ENCODE measurements at places on chromosomes 6 and 20.

GRCh38 chr6:77548190-77548589 lies 84.9 kb upstream of the HTR1B start:
- no peak for DNase-seq

GRCh38 chr6:35611240-35611639 lies 77.5 kb downstream of the FKBP5 start:
- DNase-seq, result no peak

- no peak for DNase-seq
Observed at GRCh38 chr6:129672881-129673631, 36.9 kb downstream of the ARHGAP18 start.

DNA sequence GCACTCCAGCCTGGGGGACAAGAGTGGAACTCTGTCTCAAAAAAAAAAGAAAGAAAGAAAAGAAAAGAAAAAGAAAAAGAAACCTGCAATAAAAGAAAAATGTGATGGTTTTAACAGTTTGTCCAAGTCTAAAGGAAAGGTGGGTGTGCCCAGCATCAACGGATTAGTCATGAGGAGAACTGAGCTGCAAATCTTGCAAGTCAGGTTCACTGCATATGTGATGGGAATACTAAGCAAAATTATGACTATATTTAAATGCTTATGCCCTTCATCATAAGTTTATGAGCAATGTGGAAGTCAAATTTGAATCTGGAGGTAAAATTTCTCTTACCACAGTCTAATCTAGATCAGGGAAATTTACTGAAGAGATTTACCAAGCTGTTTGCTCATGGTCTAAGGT lies 13.1 kb upstream of the CDK19 start:
- DNase-seq, result no peak

DNA sequence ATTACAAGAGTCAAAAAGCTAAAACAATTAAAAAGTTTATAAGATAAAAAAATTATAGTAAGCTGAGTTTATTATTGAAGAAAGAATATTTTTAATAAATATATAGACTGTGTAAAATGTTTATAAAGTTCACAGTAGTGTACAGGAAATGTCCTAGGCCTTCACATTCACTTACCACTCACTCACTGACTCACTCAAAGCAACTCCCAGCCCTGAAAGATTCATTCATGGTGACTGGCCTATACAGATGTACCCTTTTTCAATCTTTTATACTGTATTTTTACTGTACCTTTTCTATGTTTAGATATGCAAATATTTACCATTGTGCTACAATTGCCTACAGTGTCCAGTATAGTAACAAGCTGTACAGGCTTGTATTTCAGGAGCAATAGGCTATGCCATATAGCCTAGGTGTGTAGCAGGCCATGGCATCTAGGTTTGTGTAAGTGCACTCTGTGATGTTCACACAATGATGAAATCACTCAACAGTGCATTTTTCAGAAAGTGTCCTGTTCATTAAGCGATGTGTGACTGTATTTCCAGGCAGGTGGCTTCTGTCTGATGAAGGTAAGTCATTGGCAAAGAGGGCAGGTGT lies 130.2 kb downstream of the BTBD3 start:
- DNase-seq, result no peak

DNA sequence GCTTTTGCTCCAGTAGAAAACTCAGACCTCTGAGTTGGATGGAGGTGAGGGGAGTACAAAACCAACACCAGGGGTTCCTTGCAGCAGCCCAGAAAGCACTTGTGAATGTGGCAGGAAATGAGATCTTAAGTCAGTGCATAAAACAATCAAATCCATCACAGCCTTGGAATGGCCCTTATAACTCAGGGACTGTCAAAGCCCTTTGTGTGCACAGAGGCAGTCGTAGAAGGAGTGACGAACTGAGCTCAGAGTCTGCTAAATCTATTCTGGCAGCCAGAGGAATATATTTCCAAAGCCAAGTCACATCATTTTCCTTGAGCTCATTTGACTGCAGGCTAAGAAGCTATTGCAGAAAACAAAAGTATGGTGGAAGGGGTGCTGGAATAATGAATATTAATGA lies 676.6 kb downstream of the DHX35 start:
- DNase-seq, result no peak

DNA sequence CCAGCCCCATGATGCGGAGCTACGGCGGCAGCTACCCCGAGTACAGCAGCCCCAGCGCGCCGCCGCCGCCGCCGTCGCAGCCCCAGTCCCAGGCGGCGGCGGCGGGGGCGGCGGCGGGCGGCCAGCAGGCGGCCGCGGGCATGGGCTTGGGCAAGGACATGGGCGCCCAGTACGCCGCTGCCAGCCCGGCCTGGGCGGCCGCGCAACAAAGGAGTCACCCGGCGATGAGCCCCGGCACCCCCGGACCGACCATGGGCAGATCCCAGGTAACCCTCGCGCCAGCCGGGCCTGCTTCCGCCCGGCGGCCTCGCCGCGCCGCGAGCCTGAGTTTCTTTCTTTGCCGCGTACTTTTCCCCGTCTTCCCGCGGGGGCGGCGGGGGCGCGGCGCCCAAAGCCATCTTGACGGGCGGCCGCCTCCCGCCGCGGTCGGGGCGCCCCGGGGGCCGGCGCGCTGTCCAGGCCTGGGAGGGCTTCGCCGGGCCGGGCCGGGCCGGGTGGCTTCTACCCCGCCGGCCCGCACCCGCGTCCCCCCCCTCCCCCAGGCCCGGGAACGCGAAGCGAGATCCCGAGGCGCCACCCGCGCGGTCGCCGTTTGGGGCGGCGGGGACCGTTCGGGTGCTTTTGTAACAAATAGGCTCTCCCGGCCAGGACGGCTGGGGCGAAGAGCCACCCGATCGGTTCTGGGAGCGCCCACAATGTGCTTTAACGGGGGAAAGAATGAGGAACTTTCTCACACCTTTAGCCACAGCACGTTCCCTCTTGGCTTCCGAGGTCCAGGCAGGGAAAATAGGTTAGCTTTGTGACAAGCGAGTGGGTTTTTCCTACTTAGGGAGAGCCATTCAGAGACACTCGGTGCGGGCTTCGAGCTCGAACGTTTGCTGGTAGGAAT lies 2.3 kb downstream of the ARID1B start:
- DNase-seq, result peak; percentile 35

- DNase-seq, result no peak
Observed at GRCh38 chr6:138671351-138671750, 102.2 kb upstream of the CCDC28A start.

GRCh38 chr20:32670773-32671455 lies 2.8 kb downstream of the C20orf203 start:
- no peak for DNase-seq
